ENCODE measurements at places on chromosomes 2 and 18.

DNA sequence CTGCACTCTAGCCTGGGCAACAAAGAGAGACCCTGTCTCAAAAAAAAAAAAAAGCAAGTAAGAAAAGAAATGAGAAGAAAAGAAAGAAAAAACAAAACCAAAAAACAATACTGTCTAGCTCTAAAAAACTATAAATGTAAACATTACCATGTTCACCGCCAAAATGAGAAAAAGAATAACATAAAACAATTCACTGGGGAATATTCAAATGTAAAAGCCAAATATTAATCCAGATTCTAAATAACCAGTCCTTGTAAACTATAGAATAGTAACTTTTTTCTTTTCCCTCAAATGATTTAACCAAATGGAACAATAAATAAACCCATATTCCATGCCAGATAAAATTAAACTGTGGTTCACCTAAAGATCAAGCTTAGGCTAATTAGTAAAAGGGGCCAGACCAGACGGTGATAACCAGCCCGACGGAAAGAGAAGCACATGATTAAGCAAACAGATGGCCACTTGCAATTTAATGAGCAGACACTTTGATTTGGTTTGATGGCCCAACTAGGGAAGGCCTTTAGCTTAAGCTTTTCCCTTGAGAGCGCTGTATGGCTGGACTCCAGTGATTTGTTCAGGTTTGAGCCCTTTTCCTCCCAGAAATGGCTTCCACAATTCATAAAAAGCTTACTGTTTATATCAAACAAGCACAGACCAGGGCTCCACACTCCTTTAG lies 39.4 kb upstream of the ZNF397 start:
- no peak for DNase-seq

- DNase-seq, result no peak
These were observed 34.9 kb downstream of the SMAD7 start for GRCh38 chr18:48915626-48916425.

- DNase-seq, result no peak
These were observed 447.0 kb upstream of the TCF4 start for GRCh38 chr18:56034949-56035348.

GRCh38 chr2:241767464-241768250 lies 9.0 kb upstream of the GAL3ST2 start:
- no peak for DNase-seq

DNA sequence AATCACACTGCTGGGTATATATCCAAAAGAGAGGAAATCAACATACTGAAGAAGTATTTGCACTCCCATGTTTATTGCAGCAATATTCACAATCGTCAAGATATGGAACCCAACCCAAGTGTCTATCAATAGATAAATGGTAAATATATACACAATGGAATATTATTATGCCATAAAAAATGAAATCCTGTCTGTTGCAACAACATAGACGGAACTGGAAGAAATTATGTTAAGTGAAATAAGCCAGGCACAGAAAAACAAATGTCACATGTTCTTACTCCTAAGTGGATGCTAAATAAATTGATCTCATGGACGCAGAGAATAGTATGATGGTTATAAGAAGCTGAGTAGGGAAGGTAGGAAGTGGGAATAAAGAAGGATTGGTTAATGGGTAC lies 65.7 kb downstream of the NCKAP1 start:
- no peak for DNase-seq

- no peak for DNase-seq
These were observed 23.2 kb downstream of the INO80D start for GRCh38 chr2:206062724-206063123.

DNA sequence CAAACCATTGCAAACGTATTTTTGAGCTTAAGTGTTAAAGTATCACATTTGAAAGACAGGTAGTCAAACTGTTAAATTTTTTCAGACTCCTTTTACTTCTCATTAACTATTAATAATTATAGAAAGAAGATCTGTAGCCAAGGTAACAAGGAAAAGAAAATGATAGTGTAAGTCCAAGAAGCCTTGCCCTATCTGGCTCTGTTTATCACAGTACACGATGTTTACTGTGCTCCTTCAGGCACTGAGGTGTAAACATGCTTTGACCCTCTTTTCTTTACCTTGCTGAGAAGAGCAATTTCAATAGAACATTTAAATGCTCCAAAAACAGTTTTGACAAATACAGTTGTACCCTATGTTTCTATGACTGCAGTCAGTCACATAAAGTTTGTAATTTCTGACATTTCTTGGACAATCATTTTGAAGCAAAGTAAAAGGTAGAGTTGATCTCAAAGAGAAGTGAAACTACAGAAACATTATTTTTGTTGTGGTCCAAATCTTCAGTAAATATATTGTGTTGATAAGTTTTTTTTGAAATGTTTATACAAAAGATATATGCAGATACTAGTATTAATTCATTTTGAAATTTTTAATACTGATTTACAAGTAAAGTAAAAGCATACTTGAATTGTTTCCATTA lies 152.6 kb upstream of the KYNU start:
- no peak for DNase-seq

- no peak for DNase-seq
These were observed 140.1 kb downstream of the ACOXL start for GRCh38 chr2:110872521-110872920.

Measured in NCI-H2081 (cell line).